ENCODE measurements at places on chromosomes 6 and 20.

DNA sequence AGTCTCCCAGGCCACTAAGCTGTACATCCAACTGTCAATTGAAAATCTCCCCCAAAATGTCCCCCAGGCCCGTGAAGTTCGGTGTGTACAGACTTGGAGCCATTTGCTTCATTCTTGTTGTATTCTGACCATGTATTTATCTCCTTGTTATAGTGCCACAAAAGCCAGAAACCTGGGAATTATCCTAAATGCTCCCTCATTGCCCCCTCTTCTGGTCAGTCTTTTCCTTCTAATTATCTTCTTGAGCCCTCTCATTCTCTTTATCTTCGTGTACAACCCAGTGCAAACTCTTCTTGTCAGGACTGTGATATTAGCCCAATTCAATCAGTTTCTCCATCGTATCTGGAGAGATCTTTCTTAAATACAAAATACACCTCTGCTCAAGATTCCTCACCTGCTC is 64.7 kb downstream of the RFX6 start:
- DNase-seq: no peak

DNA sequence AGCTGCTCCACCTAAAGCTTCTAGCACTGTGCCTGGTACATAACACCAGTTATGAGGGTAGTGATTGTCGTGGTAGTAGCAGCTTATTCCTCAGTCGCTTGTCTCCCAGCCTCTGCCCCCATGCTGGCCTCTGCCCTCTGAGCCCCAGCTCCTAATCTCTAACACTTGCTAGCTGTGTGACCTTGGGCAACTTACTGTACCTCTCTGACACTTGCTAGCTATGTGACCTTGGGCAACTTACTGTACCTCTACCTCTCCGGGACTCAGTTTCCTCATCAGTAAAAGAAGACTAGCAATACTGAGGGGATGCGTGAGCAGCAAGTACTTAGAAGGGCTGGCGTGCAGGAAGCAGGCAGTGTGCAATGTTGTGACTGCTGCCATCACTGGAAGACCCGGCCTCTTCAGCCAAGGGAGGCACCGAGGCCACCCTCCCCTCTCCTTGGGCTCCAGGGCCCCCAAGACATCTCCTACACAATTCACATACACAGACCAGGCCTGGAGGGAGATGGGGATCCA is 9.9 kb downstream of the MDFI start:
- no peak for DNase-seq

DNA sequence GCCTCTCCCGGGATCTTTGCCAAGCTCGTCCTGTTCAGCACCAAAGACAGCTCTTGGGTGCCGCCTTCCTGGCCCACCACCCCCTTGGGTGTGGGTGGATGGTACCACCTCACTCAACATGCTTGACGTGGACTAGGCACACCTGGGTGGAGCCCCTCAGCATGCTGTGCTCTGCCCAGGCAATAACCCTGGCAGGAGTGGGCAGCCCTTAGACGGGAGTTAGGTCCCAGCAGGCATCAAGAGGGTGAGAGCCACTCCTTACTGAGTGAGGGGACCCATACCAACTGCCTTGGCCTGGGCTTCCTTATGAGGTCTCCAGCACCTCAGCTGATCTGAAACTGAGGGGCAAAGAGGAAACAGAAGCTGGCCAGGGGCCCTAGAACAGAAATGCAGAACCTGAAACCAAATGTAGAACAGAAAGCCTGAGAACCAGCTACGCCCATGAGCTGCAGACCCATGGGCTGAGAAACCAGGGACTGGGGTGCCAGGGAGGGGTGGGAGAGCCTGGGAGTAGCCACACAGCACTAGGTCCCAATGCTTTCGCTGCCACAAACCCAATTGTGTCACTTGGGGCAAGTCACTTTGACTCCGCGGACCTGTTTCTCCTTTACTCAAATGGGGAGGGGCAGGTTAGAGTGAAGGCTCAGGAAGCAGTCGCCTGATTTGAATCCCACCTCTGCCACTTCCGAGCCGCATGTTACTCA is 2.0 kb downstream of the FGD2 start:
- DNase-seq: no peak

DNA sequence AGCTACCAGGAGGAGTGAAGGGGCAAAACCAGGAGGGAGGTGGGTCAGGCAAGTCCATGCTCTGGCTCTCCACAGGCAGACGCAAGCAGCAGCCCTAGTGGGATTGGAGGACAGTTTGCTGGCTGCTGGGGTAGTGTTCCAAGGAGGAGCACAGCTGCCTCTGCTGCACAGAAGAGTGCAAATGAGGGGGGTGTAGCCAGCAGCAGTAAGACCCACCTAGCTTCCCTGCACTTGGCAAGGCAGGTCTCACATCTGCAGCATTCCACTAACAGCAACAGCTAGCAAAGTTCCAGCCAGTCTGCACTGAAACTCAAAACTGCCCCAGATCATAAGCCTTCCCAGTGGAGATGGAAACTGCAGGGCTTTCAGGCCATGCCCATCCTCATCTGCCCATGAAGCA is 405.0 kb downstream of the UTRN start:
- no peak for DNase-seq

- no peak for DNase-seq
Measured at GRCh38 chr20:33127422-33128097, 40.4 kb upstream of the BPIFA2 start.

GRCh38 chr6:75196081-75196687 is 9.7 kb downstream of the COL12A1 start:
- no peak for DNase-seq

- DNase-seq: no peak
Measured at GRCh38 chr20:50467718-50468356, 42.3 kb upstream of the PTPN1 start.

DNA sequence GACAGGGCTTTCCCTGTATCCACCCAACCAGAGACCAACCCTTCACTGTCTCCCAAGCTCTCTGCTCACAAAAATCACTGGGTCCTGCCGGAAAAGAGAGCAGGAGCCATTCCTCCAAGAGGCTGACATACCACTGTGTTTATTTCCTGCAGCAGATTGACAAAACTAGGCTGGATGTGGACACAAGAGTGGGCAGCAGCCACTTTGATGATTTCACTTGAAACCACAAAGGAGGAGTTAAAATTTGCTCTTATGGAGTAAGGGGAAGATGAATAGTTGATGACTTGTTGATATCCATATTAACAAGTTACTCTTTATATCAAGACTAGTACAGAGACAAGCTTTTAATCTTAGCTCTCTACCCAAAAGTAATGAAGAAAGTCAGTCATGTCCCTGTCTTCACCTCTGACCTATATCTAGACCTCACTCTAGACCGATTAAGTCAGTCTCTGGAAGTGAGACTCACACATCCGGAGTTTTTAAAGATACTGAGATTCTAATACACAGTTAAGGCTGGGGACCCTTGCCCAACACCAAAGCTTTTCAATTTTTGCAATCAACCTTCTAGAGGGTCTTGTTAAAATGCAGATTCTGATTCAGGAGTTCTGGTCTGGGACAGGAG is 73.8 kb downstream of the SCML4 start:
- DNase-seq: no peak

GRCh38 chr6:37492991-37493660 is 6.6 kb downstream of the CCDC167 start:
- no peak for DNase-seq

GRCh38 chr6:7417684-7418083 is 28.1 kb downstream of the RIOK1 start:
- no peak for DNase-seq

GRCh38 chr6:118042855-118043254 is 135.8 kb downstream of the SLC35F1 start:
- DNase-seq: no peak
